ENCODE measurements at places on chromosomes 2 and 18.

- no peak for DNase-seq
Measured at GRCh38 chr2:142987044-142987443, 109.6 kb downstream of the KYNU start.

- DNase-seq: peak; percentile 1
Measured at GRCh38 chr2:37085731-37086147, 1.4 kb downstream of the GPATCH11 start.

DNA sequence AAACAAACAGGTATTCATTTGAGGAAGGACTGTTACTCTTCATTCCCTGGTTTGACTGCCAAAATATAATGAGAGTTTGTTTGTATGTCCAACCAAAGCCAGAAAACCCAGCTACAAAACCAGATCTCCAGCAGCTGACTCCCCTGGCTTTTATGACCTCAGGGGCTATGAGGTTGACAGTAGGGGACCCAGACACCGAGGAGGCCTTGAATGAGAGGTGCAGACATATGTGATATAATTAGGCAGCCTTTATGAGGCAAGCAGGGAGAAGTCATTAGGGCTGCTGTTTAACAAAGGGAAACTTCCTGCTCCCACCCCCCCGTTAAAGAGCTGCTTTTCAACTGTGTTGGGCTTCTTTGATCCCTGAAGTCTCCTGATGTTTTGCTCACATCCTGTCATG, 236.7 kb downstream of the SLC4A3 start:
- DNase-seq: no peak

GRCh38 chr2:148300544-148300943, 279.7 kb downstream of the MBD5 start:
- DNase-seq: peak; percentile 52

DNA sequence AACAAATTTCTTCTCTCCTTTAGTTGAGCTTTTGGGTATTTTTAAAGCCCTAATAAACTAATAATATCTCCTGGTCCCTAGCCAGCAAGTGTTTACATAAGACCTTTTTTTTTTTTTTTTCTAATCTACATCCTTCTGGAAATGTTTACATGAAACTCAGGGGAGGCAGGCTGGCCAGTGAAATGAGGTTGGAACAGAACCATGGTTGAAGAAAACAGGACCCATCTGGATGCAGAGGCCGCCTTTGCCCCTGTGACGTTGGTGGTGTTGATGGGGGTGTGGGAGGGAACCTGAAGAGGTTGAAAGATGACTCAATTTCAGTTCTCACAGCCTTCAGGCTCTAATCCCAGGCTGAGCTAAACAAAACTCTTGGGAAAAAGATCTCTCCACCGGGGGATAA, 118.5 kb downstream of the NRP2 start:
- DNase-seq: peak; percentile 18

DNA sequence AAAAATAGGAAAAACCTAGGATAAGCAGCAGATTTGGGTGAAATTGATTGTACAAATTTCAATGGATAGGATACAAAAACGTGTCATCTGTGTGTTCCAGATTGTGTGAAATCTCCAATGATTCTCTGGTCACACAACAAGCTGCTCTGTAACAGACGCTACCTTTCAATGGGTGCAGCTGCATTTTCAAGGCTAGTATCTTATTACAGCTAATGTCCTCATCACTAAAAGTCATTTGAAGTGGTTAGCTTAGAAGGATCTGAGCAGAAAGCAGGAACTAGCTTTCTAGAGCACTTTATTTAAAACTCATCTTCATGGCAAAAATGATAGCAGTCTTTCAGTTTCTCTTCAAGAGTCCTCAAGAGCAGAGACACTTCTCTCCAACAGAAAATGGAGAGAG, 364.6 kb downstream of the LRP1B start:
- no peak for DNase-seq

DNA sequence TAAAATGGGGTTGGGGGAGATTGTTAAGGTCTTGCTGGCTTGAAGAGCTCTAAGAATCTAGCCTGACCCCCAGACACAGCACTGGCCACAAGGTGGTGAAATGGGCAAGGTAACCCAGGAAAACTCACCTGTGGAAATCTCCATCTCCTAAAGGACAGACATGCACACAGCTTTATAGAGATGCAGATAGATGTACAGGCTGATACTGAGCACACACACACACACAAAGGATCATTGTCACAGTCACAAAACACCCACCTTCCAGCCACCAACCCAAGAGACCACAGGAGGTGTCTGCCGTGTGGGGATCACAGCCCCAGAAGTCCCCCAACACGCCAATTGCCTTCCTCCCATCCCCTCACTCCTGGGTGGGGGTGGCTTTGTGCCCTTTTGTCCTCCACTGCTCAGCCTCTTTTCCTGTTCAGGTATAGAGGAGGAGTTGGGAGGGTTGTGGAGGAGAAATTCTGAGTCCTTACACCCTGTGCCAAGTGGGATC, 3.2 kb upstream of the CYP26B1 start:
- no peak for DNase-seq

- no peak for DNase-seq
Measured at GRCh38 chr18:33838054-33838453, 260.0 kb downstream of the ASXL3 start.

- DNase-seq: no peak
Measured at GRCh38 chr2:195124391-195125079, 532.5 kb upstream of the SLC39A10 start.
